HFFc6 (cell line): ENCODE measurements at places on chromosomes 3 and 15. TPM values are rescaled to one million over a fixed set of nuclear protein-coding genes. Genes with fewer than 3 reads are reported as not detected.

GRCh38 chr3:186400662-186401061 is 38.6 kb upstream of the DGKG start:
- peaks cover 5% of the 10 kb centered on the region; the same call in 1 of the 2 replicates for H3K4me1 ChIP-seq
- no peak overlapping the region for H3K4me3 ChIP-seq
- H3K36me3 ChIP-seq, result no peaks in the 10 kb centered on the region
- DNase-seq, result no peak
- no peak overlapping the region for H3K27ac ChIP-seq

- peak overlapping the region; percentile 98 for H3K4me3 ChIP-seq
- no peak for DNase-seq
- peak overlapping the region; percentile 96 for H3K27ac ChIP-seq
- H3K27me3 ChIP-seq, result peaks cover 7% of the 10 kb centered on the region; the same call in 1 of the 2 replicates
These were observed 1.5 kb downstream of the RHOA start for GRCh38 chr3:49410066-49410845.

Gene MST1R
- 0.20 to 1.1 TPM (median 0.78 TPM) in 3 replicates for total RNA-seq

GRCh38 chr3:58452176-58452575 is 18.5 kb upstream of the PDHB start:
- no peak overlapping the region for H3K4me3 ChIP-seq
- no peak overlapping the region for H3K27ac ChIP-seq
- H3K27me3 ChIP-seq, result peaks cover 22% of the 10 kb centered on the region
- H3K36me3 ChIP-seq, result peaks cover 20% of the 10 kb centered on the region
